SK-N-MC (cell line): ENCODE measurements at places on chromosomes 5 and 9.

DNA sequence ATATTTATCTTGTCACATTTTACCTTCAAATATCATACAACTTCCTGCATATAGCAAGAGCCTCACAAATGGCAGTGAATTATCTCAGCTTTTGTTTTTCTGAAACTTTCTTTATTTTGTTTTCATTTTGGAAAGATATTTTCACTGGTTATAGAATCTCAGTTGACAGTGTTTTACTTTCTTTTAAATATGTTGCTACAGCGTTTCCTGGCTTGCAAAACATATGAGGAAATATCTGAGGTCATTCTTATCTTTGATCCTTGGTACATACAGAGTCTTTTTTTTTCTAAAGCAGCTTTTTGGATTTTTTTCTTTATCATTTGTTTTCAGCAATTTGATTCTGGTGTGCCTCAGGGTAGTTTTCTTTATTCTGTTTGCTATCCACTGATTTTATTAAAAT, 77.6 kb upstream of the CEP78 start:
- DNase-seq = no peak

- DNase-seq = no peak
These were observed 30.9 kb downstream of the GSN start for GRCh38 chr9:121298689-121299466.

GRCh38 chr5:149944666-149945065, at the start of gene PDE6A:
TSS of gene PDE6A (minus strand) at chr5:149944793. CDS start at chr5:149944673, 120 bp downstream.
- no peak for DNase-seq

- DNase-seq = no peak
These were observed 5.7 kb downstream of the MAPKAP1 start for GRCh38 chr9:125701351-125701750.

- DNase-seq = no peak
These were observed 166.8 kb downstream of the PSAT1 start for GRCh38 chr9:78463750-78464149.

DNA sequence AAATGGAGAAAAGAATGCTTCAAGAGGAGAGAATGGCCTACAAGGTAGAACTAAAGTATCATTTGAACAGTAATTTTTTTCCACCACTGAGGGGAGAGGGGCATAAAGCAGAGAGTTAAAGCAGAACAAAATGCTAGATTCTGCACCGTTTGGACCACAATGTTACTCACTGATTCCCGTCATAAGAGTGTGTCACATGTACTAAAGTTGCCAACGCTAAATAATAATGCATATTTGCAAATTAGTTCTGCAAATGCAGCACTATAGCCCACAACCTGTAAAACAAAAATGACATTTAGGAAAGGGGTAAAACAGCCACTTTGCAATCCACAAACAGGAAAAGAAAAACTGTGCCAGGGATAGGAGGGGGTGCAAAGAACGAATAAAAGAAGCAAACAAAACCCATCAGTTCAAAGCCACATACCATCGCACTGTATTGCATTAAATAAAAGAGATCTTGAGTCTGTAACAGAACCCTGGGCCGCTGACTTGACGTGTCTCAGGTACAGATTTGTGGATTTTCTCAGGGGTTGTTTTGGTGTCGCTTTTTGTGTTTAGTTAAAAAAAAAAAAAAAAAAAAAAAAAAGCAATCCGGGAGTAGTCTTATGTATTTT, 7.7 kb upstream of the NFIB start:
- DNase-seq = no peak

DNA sequence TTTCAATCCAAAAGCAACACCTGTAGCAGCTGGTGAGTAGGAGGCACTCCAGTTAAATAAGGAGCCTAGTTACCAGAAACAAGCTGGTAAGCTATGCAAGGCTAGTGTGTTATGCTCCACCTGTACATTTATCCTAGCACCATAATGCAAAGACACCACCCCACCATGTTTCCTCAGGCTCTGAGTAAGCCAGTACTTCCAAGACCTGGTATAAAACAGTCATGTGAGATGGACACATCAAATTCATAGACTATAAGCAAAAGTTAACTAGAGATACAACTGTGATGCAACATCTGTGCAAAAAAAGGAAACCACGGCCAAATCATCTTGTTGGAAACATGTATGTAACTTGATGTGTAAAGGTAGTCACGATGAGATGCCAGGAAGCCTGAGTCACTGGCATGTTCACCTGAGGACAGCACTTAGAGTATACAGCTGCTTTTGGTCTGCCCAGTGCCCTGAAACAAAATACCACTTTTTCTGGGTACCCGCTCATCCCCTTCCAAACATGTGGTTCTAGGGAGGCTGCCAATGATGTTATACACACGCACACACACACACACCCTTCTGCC, 66.1 kb downstream of the CDK5RAP2 start:
- no peak for DNase-seq

DNA sequence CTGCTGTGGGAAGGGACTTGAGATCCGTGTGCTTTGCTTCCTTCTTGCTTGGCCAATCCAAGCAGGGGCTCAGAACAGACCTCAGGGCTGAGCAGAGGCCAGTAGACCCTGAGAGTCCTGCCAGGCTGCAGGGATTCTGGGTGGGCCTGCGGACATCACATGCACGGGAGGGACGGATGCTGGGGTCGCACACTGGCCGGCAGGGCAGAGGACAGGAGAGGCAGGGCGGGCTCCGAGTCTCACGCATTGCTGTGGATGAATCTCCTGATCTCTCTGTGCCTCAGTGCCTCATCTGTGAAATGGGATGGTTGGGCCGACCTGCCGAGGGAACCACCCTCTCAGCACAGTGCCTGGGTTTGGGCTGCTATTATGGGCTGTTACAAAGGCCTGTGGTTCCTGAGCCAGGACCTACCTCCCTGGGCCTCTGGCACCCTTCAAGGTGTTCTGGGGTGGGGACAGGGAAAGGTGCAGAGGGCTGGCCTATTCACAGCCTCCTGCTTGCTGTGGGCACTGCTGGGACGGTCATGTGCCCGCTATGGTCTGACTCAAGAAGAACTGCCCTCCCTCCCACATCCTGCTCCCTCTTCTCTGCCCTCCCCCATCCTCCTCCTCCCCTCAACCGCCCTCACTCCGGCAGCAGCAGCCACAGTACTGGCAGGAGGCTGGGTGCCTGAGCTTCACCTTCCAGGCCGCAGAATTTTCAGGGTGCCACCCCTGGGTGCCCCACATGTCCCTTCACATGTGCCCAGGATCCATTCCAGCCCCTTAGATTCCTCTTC, 43.3 kb downstream of the NCS1 start:
- DNase-seq = no peak

GRCh38 chr9:93480262-93480661, 26.9 kb upstream of the FAM120AOS start:
- no peak for DNase-seq

GRCh38 chr5:156201788-156202403, 125.1 kb upstream of the SGCD start:
- DNase-seq = no peak

GRCh38 chr5:170317499-170317898, 19.9 kb upstream of the LCP2 start:
- no peak for DNase-seq

DNA sequence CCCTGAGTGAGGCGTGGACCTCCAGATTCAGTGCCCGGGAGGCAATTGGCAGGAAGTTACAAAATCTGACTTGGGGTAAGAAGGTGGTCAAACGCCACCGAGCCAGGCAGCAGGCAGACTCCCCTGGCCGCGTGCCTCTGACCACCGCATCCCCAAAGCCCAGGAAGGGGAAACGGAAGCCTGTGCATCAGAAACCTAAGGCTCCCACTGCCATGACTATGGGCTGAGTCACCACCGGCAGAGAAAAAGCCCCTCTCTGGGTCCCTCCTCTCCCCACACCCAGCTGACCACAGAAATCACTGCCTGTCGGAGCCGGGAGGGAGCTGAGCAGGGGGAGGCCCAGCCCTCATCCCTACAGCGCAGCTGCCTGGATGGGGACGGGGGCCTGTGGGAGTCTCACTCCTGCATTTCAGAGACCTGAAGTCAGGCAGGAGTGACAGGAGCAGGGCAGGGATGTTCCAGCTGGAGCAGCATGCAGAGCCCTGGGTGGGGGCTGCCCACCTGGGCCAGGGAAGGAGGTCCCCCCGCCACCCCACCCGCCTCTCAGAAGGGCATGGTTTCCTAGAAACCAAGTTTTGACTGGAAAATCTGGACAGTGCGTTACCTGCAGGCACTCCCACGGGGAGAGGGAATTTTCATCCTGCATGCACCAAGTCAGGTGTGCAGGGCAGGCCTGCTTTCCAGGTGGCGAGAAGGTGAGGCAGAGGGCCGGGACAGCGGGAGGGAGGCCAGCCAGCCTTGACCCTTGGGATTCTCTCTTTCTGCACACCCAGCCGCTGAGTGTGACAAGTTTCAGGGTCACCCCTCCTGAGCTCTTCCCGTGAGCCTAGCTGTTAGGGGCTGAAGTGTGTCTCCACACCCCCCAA, 68.2 kb downstream of the LRSAM1 start:
- DNase-seq = no peak

DNA sequence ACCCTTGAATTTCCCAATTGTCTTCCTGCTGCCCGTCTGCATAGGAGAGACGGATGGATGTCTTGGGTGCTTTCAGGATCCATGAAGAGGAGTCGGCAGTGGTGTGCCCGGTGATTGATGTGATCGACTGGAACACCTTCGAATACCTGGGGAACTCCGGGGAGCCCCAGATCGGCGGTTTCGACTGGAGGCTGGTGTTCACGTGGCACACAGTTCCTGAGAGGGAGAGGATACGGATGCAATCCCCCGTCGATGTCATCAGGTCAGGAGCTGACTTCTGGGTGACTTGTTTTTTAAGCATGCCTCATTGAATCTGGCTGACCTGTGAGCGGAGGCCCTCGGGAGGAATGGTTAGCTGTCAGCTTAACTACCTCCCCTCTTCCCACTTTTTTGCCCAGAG, 24.2 kb downstream of the GALNT12 start:
- no peak for DNase-seq

DNA sequence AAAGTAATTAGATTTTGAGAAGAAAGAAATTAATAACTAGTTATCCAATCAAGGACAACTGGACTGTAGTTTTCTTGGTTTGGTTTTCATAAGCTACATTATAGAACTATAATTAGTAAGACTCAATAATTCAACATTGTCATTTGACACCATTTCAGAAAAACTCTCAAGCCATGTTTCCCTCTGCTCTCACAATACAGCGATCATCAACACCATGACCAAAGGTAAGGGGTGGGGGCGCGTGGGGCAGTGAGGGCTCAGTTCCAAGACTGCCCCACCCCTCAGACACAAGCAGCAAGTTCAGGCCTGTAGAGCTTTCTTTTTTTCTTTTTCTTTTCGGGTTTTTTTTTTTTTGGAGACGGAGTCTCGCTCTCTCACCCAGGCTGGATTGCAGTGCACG, 6.4 kb downstream of the CMBL start:
- DNase-seq = no peak

- DNase-seq = no peak
These were observed 70.4 kb downstream of the MVB12B start for GRCh38 chr9:126397056-126397455.

DNA sequence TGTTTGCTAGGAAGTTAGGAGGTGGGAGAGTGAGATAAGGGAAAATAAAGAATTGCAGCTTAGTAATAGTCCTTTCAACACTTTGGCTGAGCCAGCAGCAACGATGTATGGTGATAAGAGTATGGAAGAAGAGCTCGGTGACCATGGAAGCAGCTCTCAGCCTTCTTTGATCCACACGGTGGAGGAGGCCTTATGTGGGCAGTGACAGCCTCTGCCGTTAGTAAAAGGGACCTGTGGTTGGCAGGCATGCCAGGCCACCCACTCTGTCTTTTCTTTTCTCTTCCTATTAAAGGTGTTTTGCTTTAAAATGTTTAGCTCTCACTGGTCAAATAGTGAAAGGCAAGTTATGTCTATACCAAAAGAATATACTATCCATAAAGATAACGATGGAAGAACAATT, 7.7 kb downstream of the RGS7BP start:
- no peak for DNase-seq

DNA sequence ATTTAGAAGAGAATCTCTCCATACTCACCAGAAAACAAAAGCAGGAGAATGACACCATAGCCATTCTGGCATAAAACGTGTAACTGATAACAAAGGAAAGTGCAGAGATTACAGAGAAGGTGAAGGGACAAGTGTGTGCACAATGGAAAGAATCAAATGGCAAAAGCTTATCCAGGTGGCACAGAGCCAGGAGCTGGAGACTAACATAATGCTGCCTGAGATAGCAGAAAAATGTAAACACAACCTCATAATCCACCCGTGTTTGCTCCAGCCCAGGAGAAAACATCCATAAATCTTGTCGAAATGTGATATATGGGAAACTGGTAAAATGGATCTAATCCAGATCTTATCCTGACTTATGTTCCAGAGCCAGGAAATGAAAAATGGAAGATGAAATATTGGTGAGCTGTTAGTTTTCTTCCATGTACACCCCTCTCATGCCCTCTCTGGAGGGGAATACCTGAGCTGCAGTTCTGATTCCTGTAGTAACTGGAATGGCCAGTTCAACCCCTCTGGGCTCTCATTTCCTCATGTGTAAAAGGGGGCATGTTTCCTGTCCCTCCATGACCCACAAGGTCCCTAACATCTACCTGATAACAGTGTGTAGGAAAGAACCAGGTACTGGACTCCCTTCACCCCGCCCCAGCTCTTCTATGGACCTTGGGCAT, 212.3 kb upstream of the DAPK1 start:
- no peak for DNase-seq

GRCh38 chr5:119655061-119655460, 25.7 kb downstream of the FAM170A start:
- no peak for DNase-seq

GRCh38 chr5:10307206-10308148, at the start of gene CMBL:
TSS of gene CMBL (minus strand) at chr5:10307902. CDS start at chr5:10290762, 17,140 bp downstream.
- DNase-seq = no peak

DNA sequence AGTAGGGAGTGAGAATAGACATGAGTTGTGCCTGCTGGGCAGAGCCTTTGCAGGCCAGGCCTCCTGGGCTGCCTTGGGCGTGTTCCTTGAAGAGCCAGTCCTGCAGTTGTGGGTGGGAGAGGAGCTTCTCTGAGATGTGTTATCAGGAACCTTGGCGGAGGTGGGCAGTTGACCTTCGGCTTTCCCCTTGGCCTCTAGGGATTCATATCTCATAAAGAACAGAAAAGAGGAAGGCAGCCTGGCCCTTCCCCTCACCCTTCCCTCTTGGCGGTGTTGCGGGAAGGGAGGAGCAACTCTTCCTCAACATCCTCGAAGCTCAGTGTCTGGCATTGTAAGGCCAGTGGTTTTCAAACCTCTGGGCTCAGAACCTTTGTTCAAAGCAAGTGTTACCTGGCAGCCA, 59.2 kb downstream of the DAPK1 start:
- DNase-seq = no peak

GRCh38 chr5:83440826-83441225, 30.7 kb upstream of the VCAN start:
- no peak for DNase-seq

GRCh38 chr9:114499528-114499927, 5.7 kb downstream of the WHRN start:
- DNase-seq = no peak

DNA sequence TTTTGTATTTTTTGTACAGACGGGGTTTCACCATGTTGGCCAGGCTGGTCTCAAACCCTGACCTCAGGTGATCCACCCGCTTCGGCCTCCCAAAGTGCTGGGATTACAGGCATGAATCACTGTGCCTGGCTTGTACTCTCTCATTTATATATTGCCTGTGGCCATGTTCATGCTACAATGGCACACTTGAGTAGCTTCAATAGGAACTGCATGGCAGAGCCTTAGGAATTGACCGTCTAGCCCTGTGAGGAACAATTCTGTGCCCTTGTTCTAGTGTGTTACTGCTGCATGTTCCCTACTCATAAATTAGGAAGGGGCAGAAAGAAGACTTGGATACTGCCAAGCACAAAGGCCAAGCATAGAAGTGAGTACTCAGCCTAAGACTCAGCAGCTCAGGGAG, 104.2 kb downstream of the LIFR start:
- no peak for DNase-seq
